MCF 10A (cell line): ENCODE measurements at places on chromosomes 6 and 20. TPM values are rescaled to one million over a fixed set of nuclear protein-coding genes. Genes with fewer than 3 reads are reported as not detected.

GABRR2 gene
- not detected in 2 replicates for total RNA-seq

TCFL5 gene
- total RNA-seq: 10.8 and 12.8 TPM in 2 replicates

BACH2 gene
- total RNA-seq: 7.5 and 9.9 TPM in 2 replicates

RRAGD gene
- total RNA-seq: 0.33 and 0.49 TPM in 2 replicates

MMP24 gene
- total RNA-seq: 0.10 TPM in 1 of 2 replicates, not detected in the other

PRL gene
- total RNA-seq: not detected in 2 replicates

MYL9 gene
- total RNA-seq: 4.3 and 7.9 TPM in 2 replicates

KIF25 gene
- not detected in 2 replicates for total RNA-seq

LTA gene
- not detected in 2 replicates for total RNA-seq

STK4 gene
- 47.7 and 51.4 TPM in 2 replicates for total RNA-seq

C6orf132 gene
- total RNA-seq: 19.5 and 31.9 TPM in 2 replicates

FAM50B gene
- 4.0 and 4.3 TPM in 2 replicates for total RNA-seq

PRR18 gene
- 0.12 TPM in 1 of 2 replicates, not detected in the other for total RNA-seq

RIPK1 gene
- 16.8 and 21.2 TPM in 2 replicates for total RNA-seq

RIN2 gene
- 16.8 and 23.9 TPM in 2 replicates for total RNA-seq

ELOVL2 gene
- total RNA-seq: not detected in 2 replicates

SGK2 gene
- 0.33 and 1.1 TPM in 2 replicates for total RNA-seq

PARD6B gene
- 5.3 and 5.8 TPM in 2 replicates for total RNA-seq

FKBP1C gene
- total RNA-seq: 0.23 and 0.25 TPM in 2 replicates

MPIG6B gene
- not detected in 2 replicates for total RNA-seq

RAB22A gene
- total RNA-seq: 18.4 and 18.9 TPM in 2 replicates

CCDC170 gene
- total RNA-seq: not detected in 2 replicates

CRISP2 gene
- not detected in 2 replicates for total RNA-seq

RIPPLY2 gene
- total RNA-seq: not detected in 2 replicates

EDN3 gene
- not detected in 2 replicates for total RNA-seq

NXT1 gene
- total RNA-seq: 32.2 and 40.1 TPM in 2 replicates

PRICKLE4 gene
- total RNA-seq: 0.93 and 1.5 TPM in 2 replicates

REM1 gene
- total RNA-seq: not detected in 2 replicates

TFAP2B gene
- not detected in 2 replicates for total RNA-seq

PMEPA1 gene
- 60.6 and 68.5 TPM in 2 replicates for total RNA-seq

LPA gene
- total RNA-seq: not detected in 2 replicates

DYNLT2 gene
- total RNA-seq: 0.79 and 1.3 TPM in 2 replicates

VSX1 gene
- total RNA-seq: not detected in 2 replicates

DNMT3B gene
- total RNA-seq: 1.3 and 2.0 TPM in 2 replicates

ELOVL4 gene
- 6.2 and 9.6 TPM in 2 replicates for total RNA-seq

PRELID3B gene
- total RNA-seq: 180 and 197 TPM in 2 replicates

SAMD3 gene
- total RNA-seq: not detected in 2 replicates

PBOV1 gene
- not detected in 2 replicates for total RNA-seq

WFDC5 gene
- not detected in 2 replicates for total RNA-seq

SLC22A16 gene
- total RNA-seq: not detected in 2 replicates

ANGPT4 gene
- not detected in 2 replicates for total RNA-seq

SLA2 gene
- not detected in 2 replicates for total RNA-seq

ACSS1 gene
- total RNA-seq: 0.51 and 0.83 TPM in 2 replicates
